Nucleus accumbens (tissue), 56 donors: ENCODE measurements at places on chromosomes 11 and 22.

- no peak for DNase-seq
Observed at GRCh38 chr22:30017375-30018223, 62.7 kb upstream of the HORMAD2 start.

DNA sequence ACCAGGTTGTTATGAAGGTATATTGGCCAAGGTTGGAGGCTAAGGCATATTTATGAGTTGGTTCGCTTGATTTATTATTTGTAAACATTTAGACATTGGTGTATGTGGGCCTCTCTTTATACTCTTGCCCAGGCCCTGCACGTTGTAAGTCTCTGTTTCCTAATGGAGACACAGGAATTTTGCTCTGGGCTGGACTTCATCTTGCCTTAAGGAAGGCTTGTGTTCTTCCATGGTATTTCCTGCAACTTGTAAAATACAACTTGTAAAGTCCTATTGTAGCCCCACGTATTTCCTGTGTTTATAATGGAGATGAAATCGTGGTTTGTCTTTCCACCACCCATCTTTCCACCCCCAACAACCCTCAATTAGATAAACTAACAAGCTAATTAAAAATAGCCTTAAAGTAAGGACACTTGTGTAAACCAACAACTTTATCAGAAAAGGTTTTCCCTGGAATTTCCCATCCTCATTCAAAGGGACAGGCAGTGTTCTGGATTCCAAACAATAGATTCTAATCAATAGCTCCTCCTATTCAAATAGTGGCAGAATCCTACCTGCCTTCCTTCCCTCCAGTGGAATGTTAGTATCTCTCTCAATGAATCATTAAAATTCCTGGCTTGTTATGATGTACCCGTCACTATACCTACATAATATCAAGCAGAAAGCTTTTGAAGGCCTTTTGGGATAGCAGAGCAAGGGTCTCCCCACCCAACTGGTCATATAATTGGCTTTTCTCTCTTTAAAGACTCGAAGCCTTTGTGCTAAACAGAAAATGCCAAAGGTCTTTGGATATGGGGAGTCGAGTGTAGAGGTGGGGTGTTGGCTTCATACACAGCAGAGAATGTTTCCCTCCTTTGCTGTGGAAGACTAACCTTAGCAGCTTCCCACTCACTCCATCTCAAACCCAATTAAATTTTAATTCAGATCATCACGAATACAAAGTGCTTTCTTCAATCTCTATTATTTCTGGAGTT lies 77.1 kb downstream of the UBASH3B start:
- DNase-seq, result no peak

GRCh38 chr11:18768978-18769377 lies 22.6 kb downstream of the PTPN5 start:
- no peak for DNase-seq

GRCh38 chr11:10333490-10333889 lies 28.6 kb downstream of the ADM start:
- DNase-seq, result no peak

DNA sequence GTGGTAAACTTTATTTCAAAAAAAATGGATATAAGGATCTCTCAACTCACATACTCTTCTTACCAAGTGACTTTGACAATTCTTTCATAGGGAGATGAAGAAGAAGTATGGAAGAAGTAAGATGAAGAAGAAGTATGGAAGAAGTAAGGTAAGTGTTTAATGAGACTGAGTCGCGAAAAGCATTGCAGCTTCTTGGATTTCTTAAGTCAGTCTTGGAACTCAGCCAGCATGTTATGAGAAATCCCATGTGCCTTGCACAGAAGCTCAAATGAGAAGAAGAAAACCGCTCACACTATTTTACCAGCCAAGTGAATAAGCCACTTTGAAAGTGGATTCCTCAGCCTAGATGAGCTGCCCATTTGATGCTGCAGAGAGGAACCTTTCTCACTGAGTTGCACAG lies 332.0 kb upstream of the CCDC179 start:
- no peak for DNase-seq

DNA sequence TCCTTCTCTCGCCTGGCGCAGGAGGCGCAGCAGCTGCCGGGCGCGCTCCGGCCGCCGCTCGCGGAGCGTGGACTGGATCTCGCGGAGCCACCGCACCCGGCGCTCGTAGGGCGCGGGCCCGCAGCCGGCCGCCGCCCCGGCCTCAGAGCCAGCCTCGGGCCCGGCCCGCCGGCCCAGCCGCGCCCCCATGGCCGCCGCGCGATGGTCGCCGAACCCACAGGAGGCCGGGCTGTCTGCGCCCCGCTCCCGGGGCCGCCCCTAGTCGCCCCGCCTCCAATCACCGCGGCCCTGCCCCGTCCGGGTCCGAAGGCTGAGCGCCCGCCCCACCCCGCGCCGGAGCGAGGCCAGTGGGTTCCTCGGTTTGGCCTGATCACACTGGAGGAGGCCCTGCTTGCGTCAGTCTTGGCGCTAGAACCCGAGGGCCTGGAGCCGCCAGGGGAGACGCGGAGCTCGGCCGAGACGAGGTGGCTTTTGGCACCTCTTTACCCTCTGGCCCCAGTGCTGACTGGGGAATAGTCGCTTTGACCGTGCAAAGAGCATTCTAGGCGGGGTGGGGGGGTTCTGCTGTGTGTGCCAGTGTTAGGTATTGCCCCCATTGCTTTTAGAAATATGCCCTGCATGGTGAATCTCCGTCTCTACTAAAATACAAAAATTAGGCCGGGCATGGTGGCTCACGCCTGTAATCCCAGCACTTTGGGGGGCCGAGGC lies at the start of gene LRRC75B:
TSS of gene LRRC75B (minus strand) at position 223 of the 708 bp plus-strand sequence. CDS start at position 189, 34 bp downstream.
- DNase-seq, result peak; percentile 58

GRCh38 chr11:29343465-29344333 lies 673.1 kb downstream of the KCNA4 start:
- peak; percentile 15 for DNase-seq

GRCh38 chr11:64814712-64815187 lies 4.4 kb upstream of the MEN1 start:
- no peak for DNase-seq

GRCh38 chr22:17787716-17788330 lies 13.6 kb upstream of the BID start:
- no peak for DNase-seq

DNA sequence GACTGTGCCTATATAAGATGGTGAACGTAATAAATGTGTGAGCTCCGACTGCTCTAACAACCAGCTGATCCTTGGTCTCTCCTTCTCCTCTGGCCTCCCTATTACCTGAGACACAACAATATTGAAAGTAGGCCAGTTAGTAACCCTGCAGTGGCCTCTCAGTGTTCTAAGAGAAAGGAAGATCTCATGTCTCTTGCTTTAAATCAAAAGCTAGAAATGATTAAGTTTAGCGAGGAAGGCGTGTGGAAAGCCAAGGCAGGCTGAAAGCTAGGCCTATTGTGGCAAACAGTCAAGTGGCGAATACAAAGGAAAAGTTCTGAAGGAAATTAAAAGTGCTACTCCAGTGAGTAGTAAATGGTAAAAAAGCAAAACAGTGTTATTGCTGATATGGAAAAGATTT lies 39.5 kb downstream of the HIPK3 start:
- DNase-seq, result no peak

GRCh38 chr22:19713650-19714311 lies 522 bp upstream of the SEPTIN5 start:
- DNase-seq, result no peak

GRCh38 chr11:128501632-128502549 lies 85.5 kb downstream of the ETS1 start:
- no peak for DNase-seq

GRCh38 chr11:113270080-113270479 lies 44.3 kb upstream of the TTC12 start:
- no peak for DNase-seq

DNA sequence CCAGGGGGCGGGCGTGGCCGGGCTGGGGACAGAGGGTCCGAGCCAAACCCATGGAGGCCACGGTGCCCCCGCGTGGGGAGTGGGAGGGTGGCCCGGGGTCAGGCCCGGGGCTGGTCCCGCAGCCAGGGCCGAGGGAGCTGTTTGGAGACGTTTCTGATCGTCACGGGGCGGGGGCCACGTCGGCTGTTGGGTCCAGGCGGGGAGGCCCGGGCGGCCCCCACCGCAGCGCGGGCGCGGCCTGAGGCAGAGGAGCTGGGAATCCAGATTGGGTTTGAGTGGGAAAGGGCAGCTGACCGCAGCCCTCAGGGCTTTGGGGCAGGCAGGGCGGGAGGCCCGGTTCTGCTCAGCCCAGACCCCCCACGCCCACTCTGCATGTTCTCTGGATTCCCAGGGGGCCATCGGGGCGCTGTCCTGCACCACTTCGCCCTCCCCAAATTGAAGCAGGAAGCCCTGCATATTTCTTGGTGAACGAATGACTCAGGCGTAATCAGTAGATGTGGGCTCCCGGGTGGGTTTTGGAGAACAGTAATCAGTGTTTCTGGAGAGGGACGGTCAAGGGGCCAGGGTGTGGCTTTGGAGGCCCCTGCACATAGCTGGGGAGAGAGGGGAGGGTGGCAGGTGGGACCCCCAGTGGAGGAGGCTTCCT lies 583 bp downstream of the MRPL23 start:
- DNase-seq, result no peak

GRCh38 chr11:4523666-4524065 lies 21.3 kb upstream of the OR52M1 start:
- no peak for DNase-seq

DNA sequence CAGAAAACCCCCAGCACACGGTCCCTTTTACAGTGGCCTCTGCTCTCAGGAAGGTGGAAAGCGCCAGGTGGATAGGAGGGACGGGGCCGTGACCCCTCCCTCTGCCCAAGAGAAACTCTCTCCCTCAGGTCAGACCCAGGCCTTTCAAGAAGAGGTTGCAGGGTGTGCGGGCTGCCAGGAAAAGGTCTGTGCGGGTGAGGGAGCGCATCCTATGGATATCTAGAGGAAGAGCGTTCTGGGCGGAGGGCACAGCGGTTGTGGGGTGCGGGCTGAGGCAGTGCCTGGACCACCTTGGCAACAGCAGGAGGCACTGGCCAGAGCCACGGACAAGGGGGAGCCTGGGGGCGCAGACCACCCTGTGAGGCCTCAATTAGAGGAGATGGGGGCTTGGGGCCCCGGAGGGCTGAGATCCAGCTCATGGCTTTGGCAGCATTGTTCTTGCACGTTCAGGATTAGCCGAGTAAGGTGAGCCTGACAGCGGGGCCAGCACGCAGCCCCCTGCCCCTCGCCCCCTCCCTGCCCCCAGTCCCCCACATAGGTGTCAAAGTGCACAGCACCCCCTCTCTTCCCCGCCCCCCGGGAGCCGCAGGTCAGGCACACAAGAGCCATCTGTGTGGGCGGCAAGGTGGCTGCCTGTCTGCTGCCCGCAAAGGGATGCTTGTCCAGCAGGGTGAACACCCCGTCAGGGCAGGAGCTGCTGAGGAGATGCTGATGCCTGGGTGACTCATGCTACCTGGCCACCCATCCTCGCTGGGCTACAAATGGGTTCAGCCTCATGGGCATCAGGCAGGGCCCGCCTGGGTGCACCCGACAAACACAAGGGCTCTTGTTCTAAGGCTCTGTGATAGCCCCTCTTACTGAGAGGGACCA lies 92.8 kb upstream of the KCNQ1OT1 start:
- DNase-seq, result no peak

DNA sequence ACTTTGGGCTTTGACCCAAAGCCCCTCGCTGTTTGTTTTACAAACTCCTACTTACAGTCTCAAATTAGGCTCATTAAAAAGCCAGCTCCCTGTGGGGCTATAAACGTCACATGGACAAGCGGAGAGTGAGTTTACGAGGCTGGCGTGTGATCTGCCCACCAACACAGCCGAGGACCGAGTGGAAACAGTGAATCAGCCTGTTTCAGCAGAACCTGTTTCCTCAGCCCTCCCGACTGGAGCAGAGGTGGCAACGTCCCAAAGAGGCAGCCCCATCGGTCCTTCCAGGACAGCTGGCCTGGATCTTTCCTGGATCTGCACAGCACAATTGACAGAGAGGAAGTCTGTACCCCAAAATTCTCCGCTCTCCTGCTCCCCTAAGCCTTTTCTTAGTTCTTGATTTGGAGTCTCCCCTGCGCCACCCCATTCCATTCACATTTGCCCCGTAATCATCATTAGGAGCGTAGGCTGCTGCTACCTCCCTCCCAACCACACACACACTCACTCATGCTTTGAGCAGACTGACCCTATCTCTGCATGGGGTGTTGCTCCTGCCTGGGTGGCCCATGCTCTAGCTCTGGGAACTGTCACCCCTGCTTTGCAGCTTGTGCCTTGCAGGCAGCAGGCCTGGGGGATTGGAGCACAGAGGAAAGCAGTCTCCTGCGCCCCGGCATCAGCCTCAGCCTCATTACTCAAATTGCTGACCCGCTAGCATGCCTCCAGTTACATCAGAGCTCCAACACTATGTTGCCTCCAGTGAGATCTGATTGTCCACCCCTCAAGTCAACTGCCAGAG lies 117.8 kb downstream of the NAT10 start:
- no peak for DNase-seq

DNA sequence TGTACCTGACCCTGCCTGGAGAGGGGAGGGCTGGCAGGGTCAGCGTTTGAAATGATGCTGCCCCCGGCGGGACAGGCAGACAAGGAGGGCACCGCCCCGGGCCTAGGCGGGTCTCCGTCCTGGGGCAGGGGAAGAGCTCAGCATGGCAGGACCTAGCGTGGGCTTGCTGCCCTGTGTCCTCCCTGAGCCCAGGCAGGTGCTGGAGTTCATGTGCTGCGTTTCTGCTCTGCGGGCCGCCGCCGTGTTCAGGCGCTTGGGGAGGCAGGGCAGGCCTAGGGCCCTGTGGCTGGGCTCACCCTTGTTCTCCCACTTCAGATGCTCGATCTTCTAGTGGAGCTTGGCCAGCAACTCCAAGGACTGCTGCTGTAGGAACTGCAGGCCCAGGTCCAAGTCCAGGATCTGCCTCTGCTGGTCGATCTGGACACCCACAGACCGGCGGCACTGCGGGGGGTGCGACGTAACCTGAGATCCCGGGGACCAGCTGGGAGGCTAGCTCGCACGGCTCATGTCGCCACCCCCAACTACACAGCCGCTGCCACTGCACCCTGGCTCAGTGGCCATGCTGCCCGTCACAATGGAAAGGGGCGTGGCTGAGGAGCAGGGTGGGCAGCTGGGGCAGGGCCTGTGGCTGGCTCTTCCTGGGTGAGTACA lies 84.4 kb downstream of the MED15 start:
- no peak for DNase-seq

- DNase-seq, result no peak
Observed at GRCh38 chr11:123330471-123330870, 99.6 kb upstream of the GRAMD1B start.

DNA sequence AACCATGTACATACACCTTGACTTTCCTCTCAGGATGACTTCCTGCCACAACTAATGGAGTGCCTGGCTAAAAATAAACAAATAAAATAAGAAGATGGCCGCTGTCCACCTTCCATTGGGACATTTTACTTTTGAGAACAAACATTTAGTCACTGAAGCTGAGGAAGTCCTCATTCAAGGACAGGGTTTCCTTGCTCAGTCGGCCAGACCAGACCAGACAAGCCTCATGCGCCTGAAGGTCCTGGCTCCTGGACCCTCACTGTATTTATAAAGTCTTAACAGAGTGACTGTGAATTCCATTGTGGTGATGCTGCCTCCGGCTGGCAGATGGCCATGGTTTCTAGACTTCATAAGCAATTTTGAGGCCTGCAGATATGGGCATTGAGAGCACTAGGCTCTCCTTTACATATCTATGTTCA lies 114.5 kb downstream of the MAML2 start:
- DNase-seq, result no peak

- no peak for DNase-seq
Observed at GRCh38 chr11:8597182-8597581, 3.2 kb upstream of the STK33 start.

GRCh38 chr11:134131628-134132244 lies 62.9 kb downstream of the JAM3 start:
- DNase-seq, result no peak
